ENCODE measurements at places on chromosomes 7 and 10.

DNA sequence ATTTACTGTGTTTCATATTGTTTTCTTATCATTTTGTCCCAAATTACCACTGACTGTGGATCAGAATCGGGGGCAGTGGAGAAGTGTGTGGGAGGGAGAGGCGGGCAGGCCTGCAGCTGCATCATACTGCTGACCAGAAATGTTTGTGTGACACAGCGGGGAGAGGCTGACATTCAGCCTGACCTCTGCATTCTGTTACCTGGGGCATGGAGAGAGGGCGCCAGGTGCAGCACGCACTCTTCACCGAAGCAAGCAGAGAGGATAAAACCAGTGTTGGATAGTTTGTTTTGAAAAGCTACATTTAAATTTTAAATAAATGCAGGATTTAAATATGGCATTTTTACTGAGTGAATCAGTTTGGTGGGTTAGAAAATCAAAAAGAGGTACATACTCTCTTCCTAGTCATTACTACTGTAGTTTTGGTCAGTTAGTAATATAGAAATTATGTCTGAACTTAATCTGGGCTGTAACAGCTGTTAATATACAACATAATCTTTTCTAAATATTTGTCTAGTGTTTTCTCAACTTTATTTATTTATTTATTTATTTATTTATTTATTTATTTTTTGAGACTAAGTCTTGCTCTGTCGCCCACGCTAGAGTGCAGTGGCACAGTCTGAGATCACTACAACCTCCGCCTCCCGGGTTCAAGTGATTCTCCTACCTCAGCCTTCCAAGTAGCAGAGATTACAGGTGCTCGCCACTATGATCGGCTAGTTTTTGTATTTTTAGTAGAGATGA, 8.8 kb upstream of the STMP1 start:
- DNase-seq = no peak

DNA sequence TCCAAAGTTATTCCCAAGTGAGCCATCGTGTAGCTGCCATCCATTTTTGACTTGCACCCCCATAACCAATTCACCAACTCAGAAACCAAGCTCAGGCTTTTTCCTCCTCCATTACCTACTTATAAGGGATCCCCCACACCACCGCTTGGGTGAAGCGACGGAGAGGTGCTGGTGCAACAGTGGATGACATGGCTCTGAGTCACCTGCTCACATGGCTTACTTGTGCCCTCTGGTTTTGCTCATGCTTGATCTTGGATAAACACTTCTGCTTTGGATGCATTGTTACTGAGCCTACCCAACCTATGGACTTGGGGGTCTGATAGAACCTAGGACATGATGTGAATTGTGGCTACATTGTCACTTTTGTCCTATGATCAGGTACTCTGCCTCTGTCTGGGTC, 12.0 kb upstream of the AKR1B1 start:
- no peak for DNase-seq

- no peak for DNase-seq
Measured at GRCh38 chr10:65894379-65894778, 1031.5 kb upstream of the LRRTM3 start.

- no peak for DNase-seq
Measured at GRCh38 chr7:130721486-130722277, 12.3 kb downstream of the KLF14 start.

DNA sequence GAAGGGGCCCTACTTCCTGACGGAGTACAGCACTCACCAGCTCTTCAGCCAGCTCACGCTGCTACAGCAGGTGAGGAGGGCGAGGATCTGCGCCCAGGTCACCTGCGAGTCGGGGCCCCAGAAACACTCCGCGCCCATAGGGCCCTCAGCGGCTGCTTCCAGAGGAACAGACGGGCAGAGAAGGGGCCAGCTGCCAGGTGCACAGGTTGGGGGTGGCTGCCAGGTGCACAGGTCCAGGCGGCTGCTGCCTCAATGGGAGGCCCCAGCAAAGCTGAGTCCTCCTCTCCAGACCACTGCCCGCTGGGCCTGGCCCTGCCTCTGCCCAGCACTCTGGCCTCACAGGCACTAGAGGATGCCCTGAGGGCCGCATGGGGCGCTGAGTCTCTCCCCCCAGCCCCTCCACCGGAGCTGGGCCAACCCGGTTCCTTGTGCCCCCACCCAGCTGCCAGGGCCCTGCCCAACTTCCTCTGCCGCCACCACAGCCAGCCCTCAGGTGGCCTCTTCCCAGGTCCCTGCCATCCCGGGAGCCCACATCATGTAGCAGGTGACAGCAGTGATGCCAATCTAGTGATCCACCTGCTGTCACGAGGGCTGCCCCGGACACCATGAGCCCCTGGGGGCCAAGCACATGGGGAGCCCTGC, 17.0 kb upstream of the UTF1 start:
- no peak for DNase-seq

- DNase-seq = no peak
Measured at GRCh38 chr7:101216860-101217387, 457 bp downstream of the PLOD3 start.

GRCh38 chr7:13794581-13794980, 194.9 kb downstream of the ETV1 start:
- DNase-seq = no peak

- DNase-seq = no peak
Measured at GRCh38 chr10:106555599-106555998, 608.9 kb downstream of the SORCS1 start.

DNA sequence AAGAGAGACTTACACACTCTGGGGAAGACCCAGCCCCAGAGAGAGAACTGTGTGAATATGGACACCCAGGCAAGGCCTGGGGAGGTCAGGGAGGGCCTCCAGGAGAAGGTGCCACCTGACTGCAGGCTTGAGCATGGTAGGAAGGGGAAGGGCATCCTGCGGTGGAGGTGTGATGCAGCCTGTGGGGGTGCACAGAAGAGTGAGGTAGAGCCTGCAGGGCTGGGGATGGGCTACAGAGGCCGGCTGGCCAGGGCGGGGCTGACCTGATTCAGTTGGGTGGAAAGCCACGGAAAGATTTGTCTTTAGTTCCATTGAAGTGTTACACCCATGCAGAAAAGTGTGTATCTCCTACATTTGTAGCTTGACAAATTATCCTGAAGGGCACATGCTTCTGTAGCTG, 47.6 kb downstream of the ZMIZ1 start:
- DNase-seq = no peak

DNA sequence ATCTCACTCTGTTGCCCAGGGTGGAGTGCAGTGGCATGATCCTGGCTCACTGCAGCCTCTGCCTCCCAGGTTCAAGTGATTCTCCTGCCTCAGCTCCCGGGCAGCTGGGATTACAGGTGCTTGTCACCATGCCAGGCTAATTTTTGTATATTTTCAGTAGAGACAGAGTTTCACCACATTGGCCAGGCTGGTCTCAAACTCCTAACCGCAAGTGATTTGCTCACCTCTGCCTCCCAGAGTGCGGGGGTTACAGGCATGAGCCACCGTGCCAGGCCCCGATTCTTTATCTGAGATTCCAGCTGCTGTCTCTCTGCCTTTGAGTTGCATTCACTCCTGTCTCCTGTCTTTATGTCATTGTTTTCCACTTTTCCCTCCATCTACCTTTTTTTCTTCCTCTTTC, 168.7 kb downstream of the TMEM178B start:
- no peak for DNase-seq

DNA sequence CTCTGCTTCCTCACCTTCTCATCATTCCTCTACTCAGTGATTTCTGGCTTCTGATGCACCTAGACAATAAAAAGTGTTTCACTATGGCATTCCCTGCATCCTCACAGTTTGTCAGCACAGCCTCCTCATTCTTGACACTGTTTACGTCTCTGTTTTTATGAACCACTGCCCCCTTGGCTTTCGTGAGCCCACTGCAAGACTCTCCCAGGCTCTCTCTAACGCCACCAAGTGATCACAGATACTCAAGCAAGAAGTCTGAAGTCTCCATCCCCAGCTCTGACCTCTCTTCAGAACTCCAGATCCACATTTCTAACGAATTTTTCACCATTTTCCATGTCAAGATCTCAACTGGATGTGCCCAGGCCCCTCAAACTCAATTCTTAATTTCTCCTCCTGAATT, 8.9 kb downstream of the SLC16A9 start:
- DNase-seq = no peak

DNA sequence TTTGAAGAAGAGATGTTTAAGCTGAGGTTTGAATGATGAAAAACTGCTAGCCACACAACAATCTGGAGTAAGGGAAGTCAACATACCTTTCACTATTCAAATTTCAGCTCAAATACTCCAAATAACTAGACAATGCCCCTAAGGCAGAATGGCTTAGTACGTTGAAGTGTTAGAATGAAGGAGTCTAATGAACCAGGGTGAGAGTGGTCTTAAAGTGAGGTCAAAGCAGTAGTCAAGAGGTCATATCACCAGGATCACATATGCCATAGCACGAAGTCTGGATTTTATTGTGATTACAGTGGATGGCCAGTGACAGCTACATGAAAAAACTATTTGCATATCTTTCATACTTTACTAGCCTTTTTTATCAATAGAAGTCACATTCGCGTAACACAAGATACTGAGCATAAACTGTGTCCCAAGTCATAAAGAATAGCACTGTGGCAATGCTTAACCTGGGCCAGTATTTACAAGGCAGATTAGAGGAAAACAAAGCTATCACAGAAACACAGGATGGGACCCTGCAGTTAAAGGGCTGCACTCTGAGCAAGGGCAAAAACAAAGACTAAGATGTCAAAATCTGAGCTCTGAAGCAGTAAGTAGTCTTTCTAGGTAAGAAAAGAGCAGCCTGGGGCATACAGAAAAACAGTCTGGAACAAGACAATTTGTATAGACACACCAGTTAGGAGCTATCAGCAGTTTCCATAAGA, 61.5 kb downstream of the HYCC1 start:
- no peak for DNase-seq

DNA sequence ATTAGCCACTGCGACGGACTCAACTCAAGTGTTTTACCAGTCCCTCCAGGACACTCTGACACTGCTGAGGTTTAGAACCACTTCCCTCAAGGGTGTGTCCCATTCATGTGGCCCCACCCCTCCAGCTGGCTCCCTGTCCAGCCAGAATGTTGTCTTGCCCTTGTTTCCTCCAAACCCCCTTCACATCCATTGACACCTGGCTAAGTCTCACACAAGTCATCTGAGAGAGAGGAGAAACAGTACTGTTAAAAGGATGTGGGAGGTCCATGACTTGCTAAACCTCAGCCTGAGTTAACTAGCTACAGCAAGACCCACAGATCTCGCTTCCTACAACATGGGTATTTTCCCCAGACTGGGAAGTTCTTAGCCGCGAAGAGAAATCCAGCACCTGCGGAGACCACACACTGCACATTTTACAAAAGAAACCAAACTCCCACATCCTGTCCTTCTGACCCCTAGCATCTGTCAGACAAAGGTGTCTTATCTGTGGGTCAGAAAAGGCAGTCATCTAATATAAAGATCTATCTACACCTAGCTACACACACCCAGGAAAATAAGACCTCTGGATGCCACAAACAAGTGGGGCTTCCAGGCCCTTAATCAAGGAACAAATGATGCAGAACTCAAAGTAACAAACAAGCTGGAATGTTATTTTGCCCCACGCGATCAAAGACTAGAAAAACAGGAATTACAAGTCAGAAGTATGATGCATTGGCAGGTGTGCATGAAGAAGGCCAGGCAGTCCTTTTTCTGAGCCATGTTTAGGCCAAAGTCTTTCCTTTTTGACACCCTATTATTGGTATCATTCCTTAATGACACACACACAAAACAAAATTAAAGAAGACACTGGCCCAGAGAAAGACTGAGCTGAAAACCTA, 13.9 kb downstream of the OSBPL3 start:
- DNase-seq = no peak

DNA sequence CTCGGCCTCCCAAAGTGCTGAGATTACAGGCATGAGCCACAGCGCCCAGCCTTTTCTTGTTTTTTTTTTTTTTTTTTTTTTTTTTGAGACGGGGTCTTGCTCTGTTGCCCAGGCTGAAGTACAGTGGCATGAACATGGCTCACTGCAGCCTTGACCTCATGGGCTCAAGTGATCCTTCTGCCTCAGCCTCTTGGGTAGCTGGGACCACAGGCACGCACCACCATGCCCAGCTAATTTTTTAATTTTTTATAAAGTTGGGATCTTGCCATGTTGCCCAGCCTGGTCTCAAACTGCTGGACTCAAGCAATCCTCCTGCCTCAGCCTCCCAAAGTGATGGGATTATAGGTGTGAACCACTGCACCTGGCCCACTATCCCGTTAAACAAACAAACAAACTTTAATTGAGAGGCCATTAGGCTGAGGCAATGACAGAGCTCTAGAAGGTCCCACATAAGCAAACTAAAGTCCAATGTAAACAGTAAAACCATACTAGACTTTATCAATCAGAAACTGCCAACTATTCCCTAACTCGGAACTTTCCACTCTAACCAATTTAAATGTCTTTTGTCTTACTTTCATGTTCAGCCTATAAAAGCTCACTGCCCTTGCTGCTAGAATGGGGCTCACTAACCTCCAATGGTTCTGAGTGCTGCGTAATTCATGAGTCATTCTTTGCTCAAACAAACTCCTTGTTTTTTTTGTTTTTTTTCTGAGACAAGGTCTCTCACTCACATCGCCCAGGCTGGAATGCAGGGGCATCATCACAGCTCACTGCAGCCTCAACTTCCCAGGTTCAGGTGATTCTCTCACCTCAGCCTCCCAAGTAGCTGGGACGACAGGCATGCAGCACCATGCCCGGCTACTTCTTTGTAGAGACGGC, 1.9 kb downstream of the DHX32 start:
- DNase-seq = no peak

DNA sequence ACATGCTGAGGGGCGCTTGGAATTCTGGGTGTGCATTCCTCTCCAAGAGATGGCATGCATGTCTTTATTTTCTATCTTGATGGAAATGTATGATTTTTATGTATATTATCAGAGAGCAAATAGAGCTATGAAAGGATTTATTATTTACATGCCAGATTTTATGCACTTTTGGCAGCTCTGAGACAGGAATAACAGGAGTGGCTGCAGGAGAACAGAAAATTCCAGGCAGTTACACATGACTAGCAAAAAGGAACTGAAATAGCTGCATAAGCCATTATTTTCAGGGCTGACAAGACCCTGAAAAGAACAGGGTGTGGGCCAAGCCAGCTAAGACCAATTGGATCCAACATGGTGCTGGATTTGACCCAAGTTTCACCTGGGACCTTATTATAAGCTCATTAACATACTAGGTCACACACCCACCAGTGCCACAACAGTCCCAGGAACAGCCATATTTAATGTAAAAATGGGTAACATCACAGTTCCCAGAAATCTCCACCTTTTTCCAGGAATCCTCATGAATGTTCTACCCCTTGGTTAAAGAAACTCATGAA, 43.2 kb upstream of the ACSL5 start:
- no peak for DNase-seq

GRCh38 chr10:24425151-24425550, 216.2 kb downstream of the KIAA1217 start:
- DNase-seq = no peak

- no peak for DNase-seq
Measured at GRCh38 chr7:131628634-131629033, 72.2 kb upstream of the PODXL start.

DNA sequence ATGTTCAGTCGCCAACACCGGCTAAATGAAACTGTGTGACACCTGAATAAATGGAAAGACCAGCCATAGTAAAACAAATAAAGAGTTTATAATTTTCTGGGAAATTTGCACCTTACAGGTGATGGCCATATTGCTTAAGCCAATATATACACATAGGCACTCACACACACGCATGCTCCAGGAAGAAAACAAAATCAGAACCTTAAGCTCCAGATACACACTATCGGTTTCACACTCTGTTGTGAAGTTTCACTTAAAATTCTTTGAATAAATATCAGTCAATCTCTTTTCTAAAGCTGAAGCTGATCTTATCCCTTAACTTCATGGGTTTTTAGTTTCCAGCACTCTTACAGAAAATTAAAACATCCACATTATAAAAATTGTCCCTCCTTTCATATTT, 226.7 kb upstream of the MDFIC start:
- no peak for DNase-seq

- DNase-seq = no peak
Measured at GRCh38 chr7:112143136-112143535, 63.1 kb downstream of the DOCK4 start.

Measured in stimulated activated CD4-positive, alpha-beta T cell treated with anti-CD3 and anti-CD28 coated beads, Interleukin-1b, Interleukin-23, amount 100 ng/mL, for 1 hour (primary cell).